ENCODE measurements at places on chromosomes 4 and X.

DNA sequence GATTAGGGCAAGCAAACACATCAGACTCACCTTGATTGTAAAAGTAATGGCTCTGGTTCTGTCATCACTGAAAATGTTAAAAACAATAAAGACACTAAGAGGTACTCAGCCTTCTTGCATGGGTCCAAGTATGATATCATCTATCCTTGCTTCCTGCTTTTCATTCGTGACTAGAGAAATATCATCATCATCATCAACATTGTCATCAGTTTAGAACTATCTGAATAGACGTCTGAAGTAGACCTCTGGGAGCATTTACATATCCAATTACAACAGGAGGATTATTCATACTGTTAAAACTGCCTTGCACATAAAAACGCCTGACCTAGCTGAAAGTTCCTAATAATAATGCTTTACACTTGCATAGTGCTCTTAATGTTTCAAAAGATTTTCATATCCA, 9.8 kb upstream of the FRAS1 start:
- no peak for DNase-seq

GRCh38 chr4:170698334-170698733, 608.6 kb upstream of the AADAT start:
- DNase-seq = no peak

DNA sequence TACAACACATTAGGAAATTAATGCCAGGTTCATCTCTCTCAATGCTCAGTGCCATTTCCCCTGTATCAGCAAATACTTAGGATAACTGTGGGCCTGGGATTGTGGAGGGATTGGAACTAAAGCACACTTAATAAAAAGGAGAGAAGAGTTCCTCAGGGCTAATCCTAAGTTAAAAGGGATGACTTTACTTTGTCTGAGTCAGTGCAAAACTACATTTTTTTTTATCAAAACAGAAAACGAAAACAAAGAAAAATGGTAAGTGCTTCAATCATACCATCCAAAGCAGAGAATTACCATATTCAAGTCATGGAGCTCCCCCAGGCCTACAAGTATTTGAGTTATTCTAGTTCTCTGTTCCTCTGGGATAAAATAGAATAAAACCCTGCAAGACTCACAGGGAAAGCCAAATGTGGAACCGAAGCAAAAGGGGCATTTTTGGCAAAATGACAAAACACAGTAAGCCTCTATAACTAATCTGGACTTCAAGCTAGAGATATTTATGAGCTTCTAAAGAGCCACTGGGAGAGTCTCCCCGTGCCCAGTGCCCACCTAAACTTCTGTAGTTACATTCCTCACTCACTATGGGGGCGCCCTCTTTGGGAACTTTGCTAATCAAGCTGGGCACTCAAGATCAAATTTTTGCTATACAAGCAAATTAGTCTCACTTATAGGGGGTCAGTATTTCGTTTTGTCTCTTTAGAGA, 53.4 kb downstream of the PALLD start:
- no peak for DNase-seq

GRCh38 chrX:9286234-9286633, 178.6 kb upstream of the TBL1X start:
- no peak for DNase-seq

DNA sequence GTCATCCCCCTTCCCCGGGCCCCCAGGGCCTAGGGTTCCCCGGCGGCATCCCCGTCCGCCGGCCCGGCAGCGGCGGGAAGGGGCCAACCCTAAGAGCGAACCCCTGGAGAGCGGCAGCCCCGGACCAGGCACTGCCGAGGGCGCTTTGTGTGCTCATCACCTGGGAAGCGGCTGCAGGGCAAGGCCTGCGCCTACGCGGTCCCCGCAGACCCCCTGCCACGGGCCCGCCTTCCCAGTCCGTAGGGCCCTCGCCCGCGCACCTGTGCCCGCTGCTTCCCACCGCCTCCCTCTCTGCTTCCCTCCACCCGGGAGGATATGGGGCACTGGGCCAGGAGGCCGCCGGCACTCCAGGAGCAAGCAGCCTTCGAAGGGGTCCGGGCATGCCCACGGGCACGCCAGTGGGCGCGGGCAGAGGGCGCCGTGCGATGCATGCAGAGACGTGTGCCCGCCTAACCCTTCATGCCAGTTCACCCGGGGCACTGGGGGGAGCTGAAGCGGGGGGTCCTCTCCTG, 2.6 kb downstream of the FLNA start:
- no peak for DNase-seq

DNA sequence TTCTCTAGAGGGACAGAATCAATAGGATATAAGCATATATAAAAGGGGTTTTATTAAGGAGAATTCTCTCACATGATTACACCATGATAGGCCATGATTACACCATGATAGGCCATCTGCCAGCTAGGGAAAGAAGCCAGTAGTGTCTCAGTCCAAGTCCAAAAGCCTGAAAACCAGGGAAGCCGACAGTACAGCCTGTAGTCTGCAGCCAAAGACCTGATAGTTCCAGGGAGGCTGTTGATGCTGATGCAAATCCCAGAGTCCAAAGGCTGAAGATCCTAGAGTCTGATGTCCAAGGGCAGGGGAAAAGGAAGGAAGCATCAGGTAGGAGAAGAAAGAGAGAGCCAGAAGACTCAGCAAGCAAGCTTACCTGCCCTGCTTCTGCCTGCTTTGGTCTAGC, 411.3 kb upstream of the EMCN start:
- DNase-seq = no peak

DNA sequence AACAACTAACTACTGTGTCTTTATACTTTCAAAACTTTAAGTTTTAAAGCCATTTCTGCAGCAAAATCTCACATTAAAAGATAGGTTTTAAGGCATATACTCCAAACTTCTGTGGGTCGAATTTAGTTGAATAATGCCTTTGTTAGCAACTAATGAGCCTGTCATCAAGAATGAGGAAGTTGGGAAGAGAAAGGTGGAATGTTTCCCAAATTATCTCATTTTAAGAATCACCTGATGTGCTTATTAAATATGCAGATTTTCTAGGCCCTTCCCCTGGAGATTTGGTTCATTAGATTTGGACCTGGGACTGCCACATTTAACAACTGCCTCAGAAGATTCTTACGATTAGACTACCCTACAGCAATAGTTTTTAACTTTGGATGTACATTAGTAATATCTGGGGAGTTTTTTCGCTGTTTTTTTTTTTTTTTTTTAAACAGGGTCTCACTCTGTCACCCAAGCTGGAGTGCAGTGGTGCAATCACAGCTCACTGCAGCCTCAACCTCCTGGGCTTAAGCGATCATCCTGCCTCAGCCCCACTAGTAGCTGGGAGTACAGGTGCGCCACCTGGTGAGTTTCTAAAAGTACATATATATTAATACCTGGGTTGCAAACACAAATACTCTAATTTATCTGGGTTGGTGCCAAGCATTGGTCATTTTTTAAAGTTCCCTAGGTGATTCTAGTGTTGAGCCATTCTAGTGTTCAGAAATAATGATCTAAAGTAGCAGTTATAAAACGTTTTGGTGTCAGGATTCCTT, 16.1 kb upstream of the TASL start:
- DNase-seq = no peak

DNA sequence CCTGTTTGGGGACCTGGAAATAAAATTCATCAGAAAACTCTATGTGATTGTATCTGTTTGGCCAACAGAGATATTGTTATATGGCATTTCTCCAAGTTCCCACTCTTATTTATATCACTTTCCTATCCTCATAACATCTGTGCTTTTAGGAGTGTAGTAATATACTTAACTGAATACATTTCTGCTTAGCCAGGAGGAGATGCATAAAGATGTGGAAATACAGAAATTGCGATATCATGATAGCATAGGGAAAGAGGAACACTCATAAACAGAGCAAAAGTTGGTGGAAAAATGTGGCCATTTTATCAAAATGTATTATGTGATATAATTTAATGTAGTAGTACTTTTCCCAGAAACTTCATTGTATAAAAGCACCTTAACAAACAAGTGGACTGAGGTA, 46.1 kb upstream of the TSPAN7 start:
- DNase-seq = no peak

DNA sequence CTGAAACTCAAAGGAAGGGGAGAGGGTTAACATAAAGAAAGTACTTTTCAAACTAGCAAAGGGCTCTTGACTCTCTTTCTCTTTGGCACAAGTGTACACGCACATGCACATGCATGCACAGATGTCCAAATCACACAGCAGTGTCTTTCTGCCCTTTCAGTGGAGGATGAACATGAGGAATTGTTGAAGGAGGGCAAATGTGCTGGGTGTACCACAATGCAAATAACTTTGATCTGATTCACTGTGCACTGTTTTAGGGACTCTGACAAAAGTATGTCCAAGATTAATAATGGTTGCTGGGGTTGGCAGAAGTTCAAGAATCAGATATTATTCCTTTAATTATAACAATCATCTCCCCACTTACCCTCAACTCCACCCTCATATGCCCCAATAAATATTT, 93.8 kb downstream of the GPC4 start:
- DNase-seq = no peak

- DNase-seq = peak; percentile 27
Measured at GRCh38 chr4:82561786-82562563, at the start of gene TMEM150C. Gene TMEM150C, minus strand, starts transcription at chr4:82561988. Its CDS starts 57,331 bp downstream, at chr4:82504657.

- no peak for DNase-seq
Measured at GRCh38 chr4:31370866-31371465, 650.8 kb downstream of the PCDH7 start.
